Activated T-cell treated with anti-CD3 and anti-CD28 coated beads, Interleukin-2, amount 50 U/mL, for 72 hours (primary cell): ENCODE measurements at places on chromosomes 4 and X. TPM values are rescaled to one million over a fixed set of nuclear protein-coding genes. Genes with fewer than 3 reads are reported as not detected.

DNA sequence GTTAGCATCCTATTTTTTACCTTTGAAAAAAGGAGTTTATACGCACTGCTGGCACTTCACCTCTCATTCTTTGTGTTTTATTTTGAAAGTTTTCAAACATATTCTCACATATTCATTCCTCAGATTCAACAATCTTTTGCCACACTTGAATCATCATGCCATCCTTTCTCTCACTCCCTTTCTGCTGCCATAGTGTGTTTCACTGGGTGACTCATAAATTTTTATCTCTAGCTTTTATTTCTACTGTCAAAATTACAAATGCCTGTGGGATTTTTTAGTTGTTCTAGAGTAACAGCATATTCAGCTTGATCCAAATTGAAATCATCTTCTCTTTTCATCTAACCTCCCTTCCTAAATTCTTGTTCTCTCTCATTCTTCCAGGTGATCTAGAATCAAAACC, 28.0 kb downstream of the MFSD8 start:
- no peaks in the 10 kb centered on the region for H3K36me3 ChIP-seq
- DNase-seq, result no peak
- no peak overlapping the region for H3K4me3 ChIP-seq
- no peaks in the 10 kb centered on the region for H3K27me3 ChIP-seq

ASB11 gene
- not detected for total RNA-seq

CTSO gene
- total RNA-seq, result 3.6 TPM

DNA sequence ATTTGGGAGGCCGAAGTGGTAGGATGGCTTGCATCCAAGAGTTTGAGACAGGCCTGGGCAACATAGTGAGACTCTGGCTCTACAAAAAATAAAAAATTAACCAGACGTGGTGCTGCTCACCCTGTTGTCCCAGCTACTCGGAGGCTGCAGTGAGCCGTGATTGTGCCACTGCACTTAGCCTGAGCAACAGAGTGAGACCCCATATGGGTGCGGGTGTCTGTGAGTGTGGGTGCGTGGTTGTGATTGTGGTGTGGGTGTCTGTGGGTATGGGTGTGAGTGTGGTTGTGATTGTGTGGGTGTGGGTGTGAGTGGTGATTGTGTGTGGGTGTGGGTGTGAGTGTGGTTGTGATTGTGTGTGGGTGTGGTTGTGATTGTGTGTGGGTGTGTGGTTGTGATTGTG, 114.6 kb downstream of the UBE2K start:
- H3K27ac ChIP-seq, result peak overlapping the region; percentile 95
- H3K4me3 ChIP-seq, result peak overlapping the region; percentile 35
- H3K4me1 ChIP-seq, result no peaks in the 10 kb centered on the region

GRCh38 chr4:87425711-87426110, 3.3 kb downstream of the NUDT9 start:
- peaks cover 40% of the 10 kb centered on the region for H3K4me1 ChIP-seq
- H3K4me3 ChIP-seq, result no peak overlapping the region
- H3K27me3 ChIP-seq, result no peaks in the 10 kb centered on the region
